Stimulated activated CD8-positive, alpha-beta memory T cell treated with anti-CD3 and anti-CD28 coated beads, Interleukin-15, amount 100 ng/mL, for 1 hour (primary cell): ENCODE measurements at places on chromosomes 2 and 18.
A peak's percentile ranks its signal among the peaks of the same experiment; 100 is the strongest.

- no peak for DNase-seq
These were observed 61.6 kb downstream of the DNMT3A start for GRCh38 chr2:25280051-25280687.

DNA sequence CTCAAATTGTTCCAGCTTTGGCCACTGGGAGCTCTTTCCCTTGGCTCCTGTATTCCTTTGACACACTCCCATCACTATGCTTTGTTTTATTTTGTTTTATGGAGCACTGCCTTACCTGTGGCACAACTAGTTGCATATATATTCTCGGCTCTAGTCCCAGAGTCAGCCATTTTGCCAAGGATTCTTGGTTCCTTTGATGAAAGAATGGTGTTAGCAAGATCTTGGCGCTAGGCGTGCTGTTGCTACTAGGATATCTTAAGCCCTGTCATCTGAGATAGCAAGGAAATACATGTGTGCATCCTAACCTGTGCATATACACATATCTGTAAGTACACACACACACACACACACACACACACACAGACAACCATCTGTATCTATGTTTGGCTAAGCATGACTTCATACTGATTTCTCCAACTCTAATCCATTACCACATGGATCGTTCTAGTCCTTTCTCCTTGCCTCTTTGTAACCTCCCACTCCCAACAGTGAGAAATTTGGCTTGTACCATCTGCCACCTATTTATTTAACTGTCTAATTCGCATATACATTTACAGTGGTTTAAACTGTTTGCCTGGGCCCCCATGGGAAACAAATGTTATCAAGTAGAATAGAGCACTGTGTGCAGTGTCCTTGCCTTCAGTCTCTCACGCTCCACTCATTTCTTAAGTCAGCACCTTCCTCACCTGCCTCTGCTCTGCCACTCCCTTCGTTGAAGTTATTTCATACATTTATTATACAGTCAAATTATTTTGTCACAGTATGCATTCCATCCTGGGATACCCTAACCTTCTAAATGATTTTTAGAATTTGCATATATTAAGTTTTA is 137.5 kb upstream of the MAP3K20 start:
- no peak for DNase-seq

DNA sequence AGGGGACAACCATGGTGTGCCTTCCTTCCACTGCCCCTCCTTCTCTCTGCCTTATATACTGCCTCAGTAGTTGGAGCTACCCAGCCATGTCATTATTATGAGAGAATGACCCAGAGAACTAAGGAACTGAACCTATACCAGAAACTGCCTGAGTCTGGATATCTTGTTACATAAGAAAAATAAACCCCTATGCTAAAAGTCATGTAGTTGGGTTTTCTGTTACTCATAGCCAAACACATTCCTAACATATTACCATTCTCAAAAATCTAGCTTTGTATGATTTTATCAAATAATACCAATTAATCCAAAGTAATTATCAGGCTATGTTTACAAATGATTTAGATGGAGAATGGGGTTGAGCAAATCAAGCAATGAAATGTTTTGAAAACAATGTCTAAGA is 15.0 kb upstream of the KLF7 start:
- no peak for DNase-seq

DNA sequence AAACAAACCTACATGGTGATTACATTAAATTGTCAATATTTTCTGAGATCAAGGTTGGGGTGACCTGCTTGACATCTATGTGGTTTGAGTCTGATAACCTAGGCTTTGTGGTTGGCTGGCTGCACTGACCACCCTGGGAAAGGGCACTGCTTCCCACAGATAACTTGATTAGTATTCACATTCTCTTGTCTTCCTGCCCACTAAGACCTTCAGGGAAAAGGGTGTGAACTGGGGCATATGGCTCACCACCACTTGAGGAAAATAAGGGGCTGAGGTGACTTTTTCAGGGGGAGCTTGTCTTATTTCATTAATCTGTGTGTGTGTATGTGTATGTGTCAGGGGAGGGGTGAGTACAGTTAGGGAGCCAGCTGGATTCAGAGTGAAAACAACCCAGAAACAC is 1.5 kb downstream of the SMYD1 start:
- DNase-seq: no peak

DNA sequence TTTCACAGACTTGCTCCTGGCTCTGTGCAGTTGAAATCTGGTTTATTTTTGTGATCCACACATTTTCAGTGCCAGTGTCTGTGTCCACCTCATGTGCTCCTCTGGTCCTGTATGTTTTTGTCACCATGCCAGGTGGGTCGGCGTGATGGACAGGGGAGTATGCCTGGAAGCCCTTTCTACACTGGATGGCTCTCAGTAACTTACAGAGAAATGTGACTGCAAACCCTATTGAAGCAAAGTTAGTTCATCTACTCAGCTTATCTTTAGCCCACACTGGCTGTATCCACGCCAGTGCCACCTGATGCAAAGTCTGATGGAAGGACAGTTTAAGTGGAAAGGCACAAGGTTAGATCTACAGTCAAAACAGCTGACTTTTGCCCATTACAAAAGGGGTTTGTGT is 4.3 kb downstream of the IMPA2 start:
- no peak for DNase-seq

DNA sequence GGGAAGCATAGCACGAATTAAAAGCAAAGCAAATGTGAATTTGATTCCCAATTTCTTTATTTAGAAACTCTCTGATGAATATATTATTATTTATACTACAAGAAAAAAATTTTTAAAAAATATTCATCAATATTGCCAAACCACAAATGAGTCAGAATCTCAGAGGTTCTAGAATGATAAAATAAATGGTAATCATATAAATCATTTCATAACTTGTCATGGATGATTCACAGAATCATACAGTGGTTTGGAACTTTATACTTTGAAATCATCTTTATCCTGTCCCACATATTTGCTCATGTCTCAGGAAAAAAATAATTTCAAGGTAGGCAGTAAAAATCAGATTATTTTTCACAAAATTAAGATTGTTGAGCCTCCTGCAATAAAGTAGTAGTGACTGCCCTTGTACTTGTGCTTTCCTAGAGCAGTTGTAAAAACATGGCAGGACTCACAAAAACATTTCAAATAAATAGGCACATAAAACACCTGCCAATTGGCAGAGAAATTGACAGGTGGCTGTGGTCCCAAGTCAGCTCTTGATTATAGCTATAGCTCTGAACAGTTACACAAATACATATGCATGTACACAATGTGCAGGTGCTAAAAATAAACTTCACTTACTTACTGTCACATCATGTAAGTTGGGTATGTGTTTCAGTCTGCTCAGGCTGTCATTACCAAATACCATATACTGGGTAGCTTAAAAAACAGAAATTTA is 273.9 kb upstream of the SESTD1 start:
- DNase-seq: no peak

DNA sequence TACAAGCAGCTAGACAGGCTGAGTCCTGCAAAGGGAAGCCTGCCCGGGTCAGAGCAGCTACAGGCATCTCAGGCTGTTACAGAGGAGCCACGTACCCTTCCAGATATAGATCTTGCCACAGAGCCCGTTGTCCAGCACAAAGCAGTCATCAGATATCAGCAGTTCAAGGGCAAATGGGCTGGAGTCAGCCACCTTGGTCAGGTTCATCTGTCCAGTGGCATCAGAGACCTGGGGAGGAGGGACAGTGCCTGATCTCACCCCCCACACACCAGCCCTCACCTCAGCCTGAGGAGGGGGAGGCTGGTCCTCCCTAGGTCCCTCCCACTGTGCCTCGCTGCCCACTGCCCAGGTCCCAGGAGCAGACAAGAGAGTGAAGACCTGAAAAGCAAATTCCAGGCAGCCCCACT is 12.2 kb downstream of the CAPG start:
- DNase-seq: no peak

- no peak for DNase-seq
These were observed 60.8 kb downstream of the KIAA1328 start for GRCh38 chr18:36889742-36890141.

DNA sequence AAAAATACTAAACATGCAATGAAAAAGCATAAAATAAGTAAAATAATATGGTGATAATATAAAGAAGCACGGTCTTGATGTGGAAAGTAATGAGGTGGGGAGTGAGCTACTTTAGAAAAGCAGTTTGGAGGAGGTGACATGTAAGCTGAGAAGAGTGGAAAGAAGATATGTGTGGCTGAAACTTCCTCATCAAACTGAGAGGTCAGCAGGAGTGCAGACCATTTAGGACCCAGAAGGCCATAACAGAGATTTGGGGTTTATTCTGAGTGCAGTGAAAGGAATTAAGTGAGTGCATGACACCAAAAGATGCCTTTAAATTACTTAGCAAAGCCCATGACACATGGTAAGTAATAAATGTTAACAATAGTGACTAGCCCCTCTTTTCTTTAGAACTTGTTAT is 24.4 kb upstream of the TMEM182 start:
- DNase-seq: no peak

- no peak for DNase-seq
These were observed 180.2 kb upstream of the TNP1 start for GRCh38 chr2:217040099-217040498.

GRCh38 chr18:11885278-11885947 is 22.7 kb downstream of the MPPE1 start:
- DNase-seq: no peak

DNA sequence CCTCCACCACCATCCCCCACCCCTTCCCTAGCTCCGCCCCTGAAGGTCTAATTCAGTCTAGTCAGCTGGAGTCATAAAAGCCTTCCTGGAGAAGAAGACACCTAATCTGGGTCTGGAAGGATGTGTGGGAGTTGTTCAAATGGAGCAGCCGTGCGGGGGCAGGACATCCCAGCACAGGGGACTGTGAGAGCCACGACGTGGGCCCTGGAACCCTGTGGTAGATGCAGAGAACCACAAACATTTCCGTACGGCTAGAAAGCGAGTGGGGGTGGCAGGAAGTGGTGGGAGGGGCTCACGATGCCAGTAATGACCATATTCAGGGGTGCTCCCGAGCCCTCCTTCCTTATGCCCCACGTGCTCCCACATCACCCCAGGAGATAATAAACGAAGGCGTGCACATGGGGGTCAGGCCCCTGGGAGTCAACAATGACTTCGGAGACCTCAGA is 20.9 kb upstream of the COL6A3 start:
- peak; percentile 58 for DNase-seq

DNA sequence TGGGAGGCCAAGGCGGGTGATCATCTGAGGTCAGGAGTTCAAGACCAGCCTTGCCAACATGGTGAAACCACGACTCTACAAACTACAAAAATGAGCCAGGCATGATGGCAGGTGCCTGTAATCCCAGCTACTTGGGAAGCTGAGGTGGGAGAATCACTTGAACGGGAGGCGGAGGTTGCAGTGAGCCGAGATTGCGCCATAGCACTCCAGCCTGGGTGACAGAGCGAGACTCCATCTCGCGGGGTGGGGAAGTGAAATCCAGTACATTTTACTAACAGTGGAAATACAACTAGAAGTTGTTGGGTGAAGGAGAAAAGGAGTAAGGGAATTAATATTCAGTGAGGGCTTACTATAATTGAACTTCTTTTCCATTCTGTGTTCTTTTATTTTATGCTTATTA is 13.2 kb upstream of the ENOSF1 start:
- DNase-seq: no peak

DNA sequence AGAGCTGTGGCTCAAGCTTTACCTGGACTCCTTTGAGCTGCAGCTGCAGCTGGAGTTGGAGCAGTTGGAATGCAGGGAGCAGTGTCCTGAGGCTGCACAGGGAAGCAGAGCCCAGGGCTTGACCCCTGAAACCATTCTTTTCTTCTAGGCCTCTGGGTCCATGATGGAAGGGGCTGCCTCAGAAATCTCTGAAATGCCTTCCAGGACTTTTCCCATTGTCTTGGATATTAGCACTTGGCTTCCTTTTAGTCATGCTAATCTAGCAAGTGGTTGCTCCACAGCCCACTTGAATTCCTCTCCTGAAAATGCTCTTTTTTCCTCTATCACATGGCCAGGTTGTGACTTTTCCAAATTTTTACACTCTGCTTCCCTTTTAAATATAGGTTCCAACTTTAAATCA is 108.6 kb upstream of the RNF152 start:
- no peak for DNase-seq

GRCh38 chr2:23718931-23719700 is 207.8 kb downstream of the ATAD2B start:
- DNase-seq: no peak

DNA sequence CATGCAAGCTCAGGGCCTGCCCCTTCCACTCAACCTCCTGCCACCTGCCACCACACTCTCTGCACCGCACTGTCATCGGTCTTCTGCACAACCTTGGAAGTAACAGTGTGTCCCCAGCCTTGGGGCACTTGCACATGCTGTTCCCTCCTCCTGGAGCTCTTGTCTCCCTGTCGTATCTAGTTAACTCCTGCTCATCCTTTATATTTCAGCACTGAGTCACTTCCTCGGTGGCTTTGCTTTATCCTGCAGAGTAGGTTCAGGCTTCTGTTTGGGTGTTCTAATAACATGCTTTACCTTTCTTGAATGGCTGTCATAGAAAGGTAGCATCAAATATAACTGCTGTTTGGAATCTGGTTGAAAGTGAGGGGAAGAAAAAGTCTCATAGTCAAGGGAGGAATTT is 25.3 kb downstream of the PAX8 start:
- DNase-seq: no peak

DNA sequence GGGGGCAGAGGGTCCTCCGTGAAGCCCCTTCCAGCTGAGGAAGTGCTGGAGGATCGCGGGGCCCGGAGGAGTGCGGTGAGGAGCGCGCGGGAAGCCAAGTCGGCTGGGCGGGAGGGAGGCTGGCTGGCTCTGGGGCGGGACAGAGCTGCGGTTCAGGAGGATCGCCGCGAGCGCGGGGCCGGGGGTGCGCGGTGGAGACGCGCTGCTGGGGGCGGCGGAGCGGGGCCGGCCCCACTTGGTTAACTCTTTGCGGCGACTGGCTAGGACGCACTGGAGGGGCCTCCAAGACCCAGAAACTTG is 464 bp downstream of the CYBRD1 start:
- DNase-seq: no peak

GRCh38 chr2:205280596-205281236 is 401.6 kb upstream of the NRP2 start:
- DNase-seq: no peak

DNA sequence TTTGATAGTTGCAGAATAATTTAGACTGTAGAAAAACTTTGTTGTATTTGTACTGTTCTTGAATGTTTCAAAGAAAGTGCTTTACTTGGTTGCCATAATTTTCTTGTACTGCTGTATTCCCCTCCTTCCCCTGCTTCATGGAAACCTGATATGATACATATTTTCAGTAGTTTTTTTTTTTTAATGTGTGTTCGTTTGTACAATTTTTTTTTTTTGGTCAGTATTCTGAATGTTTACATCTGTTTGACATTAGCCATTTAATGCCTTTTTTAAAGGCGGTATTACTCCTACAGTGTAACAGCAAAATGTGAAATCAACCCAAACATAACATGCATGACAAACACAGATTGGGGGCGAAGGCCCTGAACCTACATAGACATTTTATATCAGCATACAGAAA is 172.3 kb downstream of the ASXL3 start:
- no peak for DNase-seq

- no peak for DNase-seq
These were observed at the start of gene SP9 for GRCh38 chr2:174334781-174335251. SP9 (plus strand) TSS chr2:174334954; CDS start chr2:174335093, 139 bp downstream.
